Jurkat, Clone E6-1 (cell line): ENCODE measurements at places on chromosomes 7 and 10.

- DNase-seq: no peak
These were observed 32.0 kb upstream of the EN2 start for GRCh38 chr7:155425887-155426286.

DNA sequence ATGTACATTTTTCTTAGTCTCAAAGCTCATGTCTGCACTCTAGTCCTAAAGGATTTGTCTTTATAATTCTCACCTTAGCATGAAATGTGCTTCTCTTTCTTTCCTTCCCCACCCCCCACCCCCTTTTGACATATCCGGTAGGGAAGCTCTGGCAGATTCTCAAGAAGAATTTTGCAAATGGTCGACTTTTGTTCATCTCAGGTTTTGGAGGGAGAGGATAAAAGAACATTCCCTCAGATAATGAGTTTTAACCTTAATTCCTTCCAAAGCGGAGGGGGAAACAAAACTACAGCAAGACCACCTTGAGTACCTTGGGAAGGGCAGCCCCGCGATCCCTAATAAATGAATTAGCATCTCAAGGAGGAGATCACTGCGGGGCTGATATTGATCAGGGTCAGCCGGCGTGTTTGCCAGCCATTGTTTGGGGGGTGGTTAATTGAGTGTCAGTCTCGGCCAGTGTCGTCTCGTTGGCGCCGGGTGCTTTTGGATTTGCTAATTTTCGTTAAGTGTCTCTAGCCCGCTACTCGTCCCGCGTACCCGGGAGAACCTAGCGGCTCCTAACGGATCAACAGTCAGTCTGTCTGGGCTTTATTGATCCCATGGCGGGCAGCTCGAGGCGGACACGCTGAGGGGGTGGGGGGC is 874 bp upstream of the BAMBI start:
- no peak for DNase-seq

GRCh38 chr7:22268884-22269421 is 88.0 kb downstream of the RAPGEF5 start:
- DNase-seq: no peak

GRCh38 chr10:110419265-110419664 is 78.4 kb upstream of the DUSP5 start:
- DNase-seq: no peak

GRCh38 chr7:28408960-28409715 is 3.2 kb upstream of the CREB5 start:
- DNase-seq: peak; percentile 37

DNA sequence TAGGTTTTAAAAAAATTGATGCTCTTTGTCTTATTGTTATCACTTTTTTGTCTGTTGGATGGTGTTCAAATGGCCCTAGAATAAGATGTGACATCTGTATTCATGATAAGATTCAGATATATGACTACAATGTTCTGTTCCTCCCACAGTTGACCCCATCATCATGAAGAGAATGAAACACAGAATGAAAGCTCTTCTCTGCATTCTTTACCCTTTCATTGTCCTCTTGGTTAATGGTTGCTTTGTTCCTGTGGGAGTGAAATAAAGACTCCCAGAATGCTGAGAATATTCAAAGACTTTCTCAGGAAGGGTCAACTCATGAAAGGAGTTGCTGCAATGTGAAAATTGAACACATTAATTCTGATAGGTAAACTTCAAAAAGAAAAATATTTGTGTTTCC is 1015.8 kb downstream of the SORCS3 start:
- no peak for DNase-seq

GRCh38 chr10:60414111-60414510 is 24.4 kb upstream of the ANK3 start:
- DNase-seq: no peak
